Lung microvascular endothelial cell (primary cell): ENCODE measurements at places on chromosomes 7 and 10.
A peak's percentile ranks its signal among the peaks of the same experiment; 100 is the strongest.

GRCh38 chr7:1758028-1758858 is 88.2 kb downstream of the ELFN1 start:
- DNase-seq: peak; percentile 20

- DNase-seq: no peak
Measured at GRCh38 chr7:51732116-51732515, 415.5 kb upstream of the COBL start.

GRCh38 chr10:123135415-123136141 is at the start of gene HMX3:
HMX3 (plus strand) TSS chr10:123135970; CDS start chr10:123136051, 81 bp downstream.
- DNase-seq: no peak

DNA sequence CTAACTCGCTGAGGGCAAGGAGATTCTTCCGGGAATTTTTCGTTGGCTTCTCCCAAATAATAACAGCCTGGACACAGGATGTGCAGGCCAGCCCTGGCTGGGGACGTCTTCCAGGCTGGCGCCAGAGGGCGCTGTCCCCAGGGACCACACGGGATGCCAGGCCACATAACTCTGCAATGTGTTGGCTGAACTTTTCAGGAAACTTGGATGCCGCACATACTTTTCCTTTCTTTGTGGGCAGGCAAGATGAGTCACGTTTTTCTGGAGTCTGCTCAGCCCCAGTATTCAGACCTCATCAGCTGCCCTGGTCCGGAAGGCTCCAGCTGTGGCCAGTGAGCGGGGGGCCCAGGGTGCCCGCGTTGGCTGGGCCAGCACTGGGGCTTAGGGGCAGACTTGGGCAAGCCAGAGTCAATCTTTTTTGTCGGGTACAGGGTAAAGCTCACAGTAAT is 122.7 kb downstream of the PRKAG2 start:
- DNase-seq: peak; percentile 97
